Urothelium cell line (cell line): ENCODE measurements at places on chromosomes 5 and 9.
A peak's percentile ranks its signal among the peaks of the same experiment; 100 is the strongest.

DNA sequence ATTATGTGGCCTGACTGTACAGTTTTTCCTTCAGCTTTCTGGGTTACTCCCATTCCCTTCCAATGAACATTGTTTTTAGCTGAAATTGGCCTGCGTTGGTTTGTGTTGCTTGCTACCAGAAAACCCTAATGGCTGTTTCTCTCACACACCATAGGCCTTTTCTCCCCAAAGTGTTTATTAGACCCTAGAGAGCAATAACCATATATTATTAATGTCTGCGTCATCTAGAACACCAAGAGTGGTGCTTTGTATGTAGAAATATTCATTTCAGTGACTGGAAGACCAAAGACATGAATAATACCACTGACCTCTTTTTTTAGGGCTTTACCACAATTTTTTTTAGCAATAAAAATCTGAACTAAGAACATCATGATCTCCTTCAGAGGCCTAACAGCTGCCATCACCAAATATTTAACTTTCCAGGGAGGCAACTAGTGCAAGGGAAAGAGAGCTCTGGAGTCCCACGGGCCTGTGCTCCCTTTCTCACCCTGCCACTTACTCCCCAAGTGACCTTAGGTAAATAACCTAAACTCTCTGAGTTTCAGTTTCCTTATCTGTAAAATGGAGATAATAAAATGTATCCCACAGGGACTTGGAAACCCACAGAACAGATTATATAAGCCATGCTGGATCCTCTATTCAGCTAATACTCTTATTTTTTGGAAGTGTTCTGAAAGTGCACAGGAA, 201.9 kb upstream of the ISL1 start:
- no peak for DNase-seq

- DNase-seq: no peak
These were observed 9.8 kb downstream of the ZNF354B start for GRCh38 chr5:178869577-178869976.

DNA sequence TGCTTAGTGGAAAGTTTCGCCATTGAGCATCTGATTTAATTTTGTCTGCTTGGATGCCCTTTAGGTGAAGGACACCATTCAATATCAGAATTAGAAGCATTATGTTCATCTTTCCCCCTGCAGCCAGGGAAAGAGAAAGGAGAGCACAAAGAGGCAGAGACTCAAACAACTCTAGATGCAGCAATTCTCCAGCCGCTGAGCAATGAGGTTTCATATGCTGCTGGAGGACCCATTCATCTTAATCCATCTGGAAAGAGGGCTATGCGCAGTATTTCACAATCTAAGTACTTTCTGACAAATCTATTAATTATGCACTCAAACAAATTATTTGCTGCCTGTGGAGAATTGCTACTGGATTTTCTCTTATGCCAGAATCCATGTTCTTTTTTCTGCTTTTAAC, 527.0 kb upstream of the TUSC1 start:
- DNase-seq: no peak

DNA sequence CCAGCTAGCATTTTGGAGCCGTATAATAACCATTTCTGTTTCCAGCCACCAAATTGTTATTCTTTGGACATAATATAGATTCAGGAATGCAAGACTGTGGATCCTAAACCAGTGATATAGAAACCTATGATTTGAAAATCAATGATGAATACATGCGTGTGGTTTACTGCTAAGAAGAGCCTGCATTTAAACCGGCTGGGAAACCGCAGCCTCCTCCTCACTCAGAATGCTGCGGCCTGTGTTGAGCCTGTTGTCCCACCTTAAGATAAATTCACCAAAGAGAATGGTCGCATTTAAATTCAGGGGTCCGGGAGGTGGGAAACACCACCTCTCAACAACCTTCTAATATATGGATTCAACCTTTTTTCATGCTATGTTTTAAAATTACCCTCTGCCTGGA, 148.0 kb downstream of the MEF2C start:
- DNase-seq: no peak

DNA sequence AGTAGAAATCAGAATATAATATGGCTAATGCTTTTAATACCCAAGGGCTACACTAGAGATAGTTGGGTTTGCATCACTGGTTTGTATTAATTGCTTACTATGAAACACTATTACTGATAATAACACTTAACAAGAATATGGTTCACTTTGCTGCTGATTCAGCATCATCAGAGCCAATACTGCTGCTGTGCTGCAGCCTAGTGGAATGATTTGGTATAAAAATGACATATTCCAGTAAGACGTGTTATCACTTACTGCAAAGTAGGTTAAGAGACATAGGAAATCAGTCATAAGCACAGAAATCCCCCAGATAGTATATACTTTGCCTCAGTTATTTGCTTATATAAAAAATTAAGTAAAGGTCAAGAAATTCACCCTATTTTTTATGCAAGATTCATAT, 2.8 kb downstream of the CDH10 start:
- peak; percentile 21 for DNase-seq

GRCh38 chr5:17272111-17272510, 54.7 kb downstream of the BASP1 start:
- DNase-seq: no peak
